Left hindlimb (tissue), 1 donor: ENCODE measurements at places on chromosomes 16 and 17.

DNA sequence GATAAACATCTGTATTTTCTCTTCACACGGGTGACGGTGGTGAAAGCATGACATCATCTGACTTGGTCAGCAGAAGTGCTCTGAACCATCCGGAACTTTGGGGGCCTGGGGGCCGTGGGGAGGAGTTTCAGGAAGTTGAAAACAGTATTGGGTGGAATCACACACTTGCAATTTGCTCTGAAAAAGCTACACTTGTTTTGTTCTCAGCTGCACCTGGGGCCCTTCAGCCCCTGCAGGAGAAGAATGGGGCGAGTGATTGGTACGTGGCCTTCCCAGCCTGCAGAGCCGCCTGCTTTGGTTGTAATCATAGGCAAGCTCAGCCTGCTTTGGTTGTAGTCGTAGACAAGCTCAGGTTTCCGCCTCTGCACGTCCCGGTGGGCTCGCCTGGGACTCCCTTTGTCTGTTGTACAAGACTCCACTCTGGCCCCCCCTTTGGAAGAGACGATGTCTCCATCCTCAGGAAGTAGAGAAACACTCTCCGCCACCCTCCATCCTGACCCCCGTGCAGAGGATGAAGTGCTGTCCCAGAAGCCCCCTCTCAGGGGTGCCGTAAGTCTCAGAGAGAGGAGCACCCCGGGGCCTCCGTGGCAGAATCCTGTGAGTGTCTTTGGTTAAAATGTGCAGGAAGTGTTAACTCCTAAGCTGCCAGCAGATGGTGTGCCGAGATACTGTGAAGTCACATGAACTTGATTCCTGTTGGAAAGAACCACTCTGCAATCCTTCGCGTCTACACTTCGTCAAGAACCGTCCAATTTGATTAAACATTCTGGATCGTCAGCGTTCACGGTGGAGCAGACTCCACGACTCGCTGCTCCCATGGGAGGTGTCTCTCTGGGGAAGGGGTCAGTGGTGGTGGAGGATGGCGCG, 5.4 kb downstream of the BANP start:
- DNase-seq = peak; percentile 69

DNA sequence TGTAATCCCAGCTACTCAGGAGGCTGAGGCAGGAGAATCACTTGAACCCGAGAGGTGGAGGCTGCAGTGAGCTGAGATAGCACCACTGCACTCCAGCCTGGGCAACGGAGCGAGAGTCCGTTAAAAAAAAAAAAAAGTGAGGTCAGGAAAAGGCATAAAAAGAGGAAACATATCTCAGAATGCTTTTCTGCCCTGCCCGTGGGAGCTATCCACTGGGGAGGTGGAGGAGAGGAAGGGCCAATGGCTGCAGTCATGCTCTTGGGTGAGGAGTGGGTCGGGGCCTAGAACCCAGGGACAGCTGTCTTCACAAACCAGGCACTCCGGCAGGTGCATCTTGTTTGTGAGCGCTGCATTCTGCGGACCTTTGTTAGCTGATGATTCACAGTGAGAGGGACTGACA, 60.0 kb upstream of the CDC42EP4 start:
- no peak for DNase-seq

DNA sequence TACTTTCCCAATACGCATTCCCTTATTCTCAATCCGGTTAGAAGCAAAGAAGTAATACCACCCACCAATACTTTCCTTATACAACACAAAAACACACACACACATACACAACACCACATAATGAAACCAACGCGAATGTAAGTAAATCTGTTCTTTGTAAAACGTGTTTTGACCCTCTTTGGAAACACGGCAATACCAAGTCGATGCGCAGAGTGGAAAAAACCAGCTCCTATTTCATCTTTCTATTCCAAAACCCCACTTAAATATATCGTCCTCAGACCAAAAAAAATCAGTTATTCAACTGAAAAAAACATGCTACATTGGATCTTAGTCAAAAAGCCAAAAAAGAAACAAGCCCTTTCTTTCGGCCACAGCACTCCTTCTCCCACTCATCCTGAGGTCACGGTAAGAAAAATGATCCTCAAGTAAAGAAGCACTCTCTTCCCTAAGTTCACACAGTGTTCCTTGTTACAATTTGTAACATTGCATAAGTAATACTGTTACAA, 31.0 kb upstream of the ARL4D start:
- DNase-seq = peak; percentile 71

- no peak for DNase-seq
These were observed 19.1 kb downstream of the NLRC5 start for GRCh38 chr16:57008440-57008839.

GRCh38 chr16:424623-425081, 797 bp upstream of the RAB11FIP3 start:
- DNase-seq = no peak

- DNase-seq = no peak
These were observed 39.1 kb downstream of the CDRT15 start for GRCh38 chr17:14197586-14197985.

GRCh38 chr17:20009052-20009301, 182 bp upstream of the SPECC1 start:
- no peak for DNase-seq

GRCh38 chr17:1630662-1631061, 2.0 kb upstream of the SLC43A2 start:
- no peak for DNase-seq

- DNase-seq = no peak
These were observed 8.6 kb downstream of the P2RX1 start for GRCh38 chr17:3907483-3908216.

DNA sequence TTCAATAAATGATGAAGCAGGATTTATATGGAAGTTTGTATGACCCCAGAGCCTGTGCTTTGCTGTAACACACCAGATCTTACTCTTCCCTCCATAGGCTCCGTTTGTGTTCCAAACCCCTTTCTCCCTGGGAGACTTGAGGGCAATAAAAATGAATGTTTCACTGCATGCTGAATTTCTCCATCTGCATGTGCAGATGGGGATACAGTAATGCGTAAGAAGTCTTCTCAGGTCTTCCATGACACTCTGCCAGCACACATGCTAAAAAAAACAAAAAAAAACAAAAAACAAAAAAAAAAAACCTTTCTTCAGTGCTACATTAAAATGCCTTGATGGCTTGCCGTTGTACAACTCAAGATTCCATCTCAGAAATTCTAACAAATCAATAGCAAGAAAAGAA, 170.2 kb upstream of the ANKFN1 start:
- DNase-seq = no peak

DNA sequence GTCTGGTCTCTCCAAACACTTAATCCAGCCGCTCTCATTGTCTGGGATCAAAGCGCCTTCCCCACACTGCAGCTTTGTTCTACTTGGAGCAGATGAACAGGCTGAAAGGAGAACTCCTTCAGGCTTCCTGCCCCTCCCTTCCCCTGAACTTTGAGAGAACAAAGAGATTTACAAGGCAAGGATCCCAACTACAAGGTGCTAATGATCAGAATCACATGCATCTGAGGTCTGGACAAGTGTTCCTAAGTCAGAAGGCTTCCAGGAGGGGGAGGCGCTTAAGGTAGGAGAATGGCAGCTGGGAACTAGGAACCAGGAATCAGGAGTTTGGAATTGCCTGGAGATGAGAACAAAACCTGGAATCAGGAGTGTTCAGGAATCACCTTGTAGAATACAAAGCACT, 606.3 kb upstream of the CDH11 start:
- peak; percentile 40 for DNase-seq
